ENCODE measurements at places on chromosomes 1 and 21.

DNA sequence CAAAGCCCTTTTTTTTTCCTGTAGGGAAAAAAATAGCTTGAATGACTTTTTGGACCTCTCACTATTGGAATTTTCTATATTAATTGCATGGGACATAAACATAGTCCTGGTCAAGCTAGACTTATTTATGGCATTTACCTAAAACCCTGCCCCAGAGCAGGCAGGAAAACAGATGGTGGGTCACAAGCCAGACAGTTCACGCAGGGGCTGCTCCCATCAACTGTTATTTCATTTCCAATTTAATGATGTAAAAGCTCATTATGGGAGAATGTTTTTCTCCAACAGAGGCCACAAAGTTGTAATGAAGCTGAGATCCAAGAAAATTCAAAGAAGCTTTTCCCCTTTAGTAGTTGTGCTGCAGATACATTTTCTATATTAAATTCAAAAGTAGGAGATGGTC is 99.2 kb downstream of the SGIP1 start:
- peak; percentile 48 for DNase-seq

GRCh38 chr1:61638911-61639605 is 85.9 kb downstream of the TM2D1 start:
- no peak for DNase-seq

DNA sequence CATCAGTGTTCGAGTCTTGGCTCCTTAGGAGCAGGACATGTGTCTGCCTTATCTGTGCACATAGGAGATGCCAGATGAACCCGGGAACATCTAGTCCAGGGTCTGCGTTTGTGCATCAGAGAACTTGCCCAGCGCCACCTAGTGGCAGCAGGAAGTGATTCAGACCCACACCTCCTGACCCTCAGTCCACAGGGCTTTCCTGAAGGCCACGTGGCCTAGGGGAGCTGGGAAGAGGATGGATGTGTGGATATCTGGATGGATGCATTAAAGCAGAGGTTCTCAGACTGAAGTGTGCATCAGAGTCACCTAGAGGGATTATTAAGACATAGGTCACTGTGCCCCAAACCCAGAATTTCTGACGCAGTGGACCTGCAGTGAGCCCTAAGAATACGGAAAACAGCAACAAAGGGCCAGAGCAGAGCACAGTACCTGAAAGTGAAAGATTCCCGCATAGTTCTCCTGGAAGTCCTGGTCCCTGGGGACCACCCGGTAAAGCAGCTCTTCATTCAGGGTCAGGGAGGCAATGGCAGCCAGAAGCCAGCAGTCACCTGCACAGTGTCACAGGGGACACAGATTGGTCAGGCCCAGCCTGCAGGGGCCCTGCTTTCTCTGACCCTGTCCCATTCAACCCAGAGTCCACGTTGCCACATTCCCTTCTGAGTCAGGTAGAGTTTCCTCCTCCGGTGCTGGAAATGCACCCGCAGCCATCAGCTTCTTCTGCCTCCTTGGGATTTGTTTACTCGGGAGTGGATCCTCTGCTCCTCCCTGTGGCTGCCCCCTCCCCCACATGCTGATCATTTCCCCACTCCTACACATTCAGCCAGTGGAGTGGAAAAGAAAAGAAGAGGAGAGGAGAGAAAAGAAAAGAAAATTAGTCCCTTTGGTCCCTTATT is 37.0 kb downstream of the CAPN8 start:
- DNase-seq, result no peak

DNA sequence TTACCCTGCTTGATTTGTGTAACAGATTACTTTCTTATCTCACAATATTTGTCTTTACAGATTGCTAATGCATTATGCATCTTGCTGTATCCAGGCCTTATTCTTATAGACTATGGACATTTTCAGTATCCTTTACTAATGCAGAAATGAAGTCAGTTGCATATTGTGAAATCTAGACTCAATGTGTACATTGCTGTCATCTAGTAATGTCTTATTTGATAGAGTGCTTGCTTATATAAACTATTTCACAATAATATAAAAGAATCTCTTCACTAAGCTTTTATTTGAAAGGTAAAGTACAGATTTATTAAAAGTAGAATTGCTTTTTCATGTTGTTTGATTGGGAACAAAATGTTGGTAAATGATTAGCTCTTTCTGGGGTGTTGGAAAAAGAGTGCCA is 39.6 kb downstream of the ALG6 start:
- DNase-seq, result no peak

GRCh38 chr1:53733447-53733931 is 5.5 kb downstream of the GLIS1 start:
- no peak for DNase-seq

DNA sequence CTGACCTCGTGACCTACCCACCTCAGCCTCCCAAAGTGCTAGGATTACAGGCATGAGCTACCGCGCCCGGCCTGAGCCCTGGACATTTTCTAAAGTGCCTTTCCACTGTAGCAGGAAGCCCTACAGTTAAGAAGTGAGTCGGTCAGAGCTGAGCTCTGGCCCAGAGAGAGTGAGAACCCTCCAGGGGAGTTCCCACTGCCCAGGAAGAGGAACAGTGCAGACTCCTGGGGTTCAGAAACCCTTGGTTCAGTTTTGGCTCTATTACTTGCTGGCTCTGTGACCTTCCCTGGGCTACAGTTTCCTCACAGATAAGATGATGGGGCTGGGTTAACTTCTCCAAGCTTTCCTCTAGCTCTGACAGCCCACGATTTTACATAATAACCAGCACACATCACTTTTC is 20.9 kb downstream of the SLC9A1 start:
- no peak for DNase-seq

DNA sequence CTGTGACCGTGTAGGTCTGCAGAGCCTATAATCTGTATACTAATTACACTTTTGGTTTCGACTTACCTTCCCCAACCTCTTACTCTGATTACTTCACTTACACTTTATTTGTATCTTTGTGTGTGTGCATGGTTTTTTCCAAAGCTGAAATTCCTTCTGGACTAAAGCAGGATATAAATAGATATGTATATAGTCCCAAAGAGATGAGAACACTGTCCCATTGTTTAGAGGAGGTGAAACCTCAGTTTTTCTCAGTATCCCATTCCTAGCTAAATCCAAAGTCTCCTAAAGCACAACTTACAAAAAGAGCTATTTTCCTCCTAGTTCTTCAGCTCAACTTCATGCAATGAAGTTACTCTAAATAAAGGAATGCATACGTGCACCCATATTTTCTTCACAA is 442.2 kb downstream of the SMYD3 start:
- no peak for DNase-seq

DNA sequence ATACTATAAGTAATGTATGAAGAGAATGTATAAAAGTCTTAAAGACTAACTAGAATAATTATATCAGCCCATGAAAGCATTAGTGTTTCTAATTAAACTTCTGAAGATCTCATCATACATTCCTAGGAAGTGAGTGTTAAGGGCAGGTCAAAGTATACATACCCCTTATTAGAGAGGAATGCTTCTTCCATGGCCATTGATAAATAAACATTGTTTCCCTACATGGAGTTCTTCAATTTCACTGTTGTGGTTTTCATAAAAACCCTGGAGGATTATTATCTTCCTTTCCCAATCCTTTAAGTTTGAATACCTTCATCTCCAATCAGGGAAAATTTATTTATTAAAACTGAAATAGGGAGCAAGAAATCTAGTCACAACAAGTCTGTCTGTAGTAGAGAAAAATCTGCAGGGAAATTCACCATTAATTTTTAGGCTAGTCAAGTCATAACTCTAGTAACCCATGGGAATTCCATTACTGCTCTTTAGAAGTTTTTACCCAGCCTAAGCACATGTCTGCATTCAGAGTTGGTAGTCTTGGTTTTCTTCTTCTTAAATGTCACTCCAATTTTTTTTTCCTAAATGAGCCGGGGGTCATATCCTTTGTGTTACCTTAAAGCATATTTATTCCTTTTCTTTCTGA is 147.0 kb downstream of the TNFSF18 start:
- DNase-seq, result no peak

DNA sequence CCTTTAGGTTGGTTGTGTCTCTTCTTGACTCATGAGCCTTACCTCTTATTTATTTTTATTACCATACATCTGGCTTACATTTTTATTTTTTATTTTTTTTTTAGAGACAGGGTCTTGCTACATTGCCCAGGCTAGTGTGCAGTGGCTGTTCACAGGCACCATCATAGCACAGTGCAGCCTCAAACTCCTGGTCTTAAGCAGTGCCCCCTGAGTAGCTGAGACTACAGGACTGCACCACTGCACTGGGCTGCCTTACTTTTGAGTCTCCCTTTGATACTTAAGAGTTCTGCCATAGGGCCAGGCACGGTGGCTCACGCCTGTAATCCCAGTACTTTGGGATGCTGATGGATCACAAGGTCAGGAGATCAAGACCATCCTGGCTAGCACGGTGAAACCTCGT is 76.4 kb upstream of the MACF1 start:
- DNase-seq, result no peak

DNA sequence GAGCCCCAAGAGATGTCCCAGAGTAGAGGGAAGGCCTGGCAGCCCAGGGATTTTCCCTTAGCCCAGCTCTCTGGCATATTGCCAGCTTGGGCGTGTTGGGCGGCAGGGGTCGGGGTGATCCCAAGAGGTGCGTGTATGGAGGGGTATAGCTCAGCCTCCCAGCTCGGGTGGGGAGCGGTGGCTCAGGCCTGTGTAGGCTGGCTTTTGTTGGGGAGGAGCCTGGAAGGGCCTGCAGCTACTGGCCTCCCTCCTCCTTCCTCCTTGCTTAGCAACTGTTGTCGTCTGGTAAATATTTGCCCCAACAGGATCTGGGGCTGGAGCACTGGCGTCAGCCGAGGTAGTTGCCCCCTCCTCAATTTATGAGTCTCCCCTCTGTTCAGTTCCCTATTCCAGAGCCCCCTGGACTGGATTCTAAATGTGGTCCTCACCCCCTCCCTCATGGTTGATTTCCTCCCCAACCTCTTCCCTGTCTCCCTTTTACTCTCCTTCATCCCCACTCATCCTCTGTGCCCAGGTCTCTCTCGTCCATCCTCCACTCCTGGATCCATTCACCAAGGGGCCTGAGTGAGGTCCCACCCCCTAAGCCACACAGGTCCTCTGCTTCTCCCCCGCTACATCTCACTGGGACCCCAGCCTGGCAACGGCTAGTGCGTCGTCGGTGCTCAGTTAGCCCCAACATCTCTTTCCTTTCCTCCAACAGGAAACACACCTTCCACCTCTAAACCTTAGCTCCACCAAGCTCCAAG is 10.3 kb upstream of the LMNA start:
- no peak for DNase-seq

DNA sequence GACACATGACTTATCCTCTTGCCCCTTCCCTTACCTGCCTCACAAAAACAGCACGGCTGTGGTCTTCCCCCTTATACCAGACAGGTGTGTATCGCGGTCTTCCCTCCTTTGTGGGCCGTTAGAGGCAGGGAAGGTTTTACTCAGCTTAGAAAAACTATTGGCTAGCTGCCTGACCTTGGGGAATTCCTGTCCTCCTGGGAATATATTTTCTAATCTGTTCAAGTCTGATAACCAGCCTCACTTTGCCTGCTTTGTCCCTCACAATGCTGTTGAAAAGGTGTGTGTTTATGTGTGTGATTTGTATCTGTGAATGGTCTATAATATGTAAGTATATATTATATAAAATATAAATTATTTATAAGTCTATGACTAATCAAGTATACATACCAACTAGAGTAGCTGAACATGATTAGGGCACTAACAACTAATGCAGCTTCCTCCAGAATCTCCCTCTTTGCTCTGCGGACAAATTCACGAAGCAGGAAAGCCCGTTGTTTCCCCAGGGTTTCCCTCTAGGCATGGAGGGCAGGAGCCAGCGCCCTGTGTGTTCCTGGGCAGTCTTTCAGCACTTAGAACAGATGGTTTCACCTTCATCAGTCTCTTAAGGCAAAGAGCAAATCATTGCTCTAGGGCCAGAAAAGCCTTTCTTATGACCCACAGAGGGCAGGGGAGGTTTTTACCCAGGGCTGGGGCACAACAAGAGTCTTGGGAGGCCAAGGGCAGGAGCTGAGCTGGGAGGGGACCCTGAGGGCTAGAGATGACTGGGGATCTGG is 25.6 kb downstream of the SLC26A9 start:
- no peak for DNase-seq

- no peak for DNase-seq
Observed at GRCh38 chr1:172581779-172582178, 48.8 kb downstream of the SUCO start.

DNA sequence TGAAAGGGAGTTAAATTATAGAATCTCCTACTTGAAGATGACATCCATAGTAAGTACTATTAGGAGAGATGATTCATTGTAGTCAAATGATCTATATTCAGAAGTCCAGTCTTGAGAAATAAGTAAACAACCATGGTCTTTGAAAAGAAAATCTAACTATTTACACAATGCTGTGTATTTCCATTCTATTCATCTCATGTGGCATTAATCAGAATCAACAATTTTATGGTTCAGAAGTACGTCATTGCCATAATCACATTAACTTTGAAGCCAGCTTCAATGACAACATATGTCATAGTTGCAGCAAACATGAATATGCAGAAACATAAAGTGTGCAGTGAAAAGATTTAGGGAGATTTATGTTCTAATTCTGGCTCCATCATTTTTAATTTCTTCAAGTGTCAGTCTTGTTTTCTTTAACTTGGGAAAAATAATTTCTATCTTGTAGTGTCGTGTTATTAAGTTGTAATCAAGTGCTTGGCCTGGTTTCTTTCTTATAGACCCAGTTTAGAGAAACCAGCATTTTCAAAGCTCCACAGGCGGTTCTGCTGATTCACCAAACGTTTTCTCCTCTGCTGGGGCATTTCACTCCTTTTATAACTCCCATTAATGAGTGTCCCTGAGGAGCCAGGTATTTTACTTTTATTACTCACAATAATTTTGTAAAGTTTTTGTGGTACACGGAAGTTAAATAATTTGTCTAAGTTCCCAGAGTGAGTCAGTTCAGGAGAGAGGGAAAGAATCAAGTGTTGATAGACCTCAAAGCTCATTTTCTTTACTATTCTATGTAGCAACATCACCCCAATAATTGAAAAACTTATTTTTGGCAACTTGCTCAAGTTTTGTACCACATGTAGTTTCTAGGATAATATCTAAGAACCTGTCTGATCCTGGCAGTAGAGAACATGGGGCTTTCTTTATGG is 35.9 kb upstream of the PTGS2 start:
- no peak for DNase-seq

GRCh38 chr1:8754247-8754650 is 63.2 kb downstream of the RERE start:
- no peak for DNase-seq

- DNase-seq, result no peak
Observed at GRCh38 chr21:44749116-44749758, 37.9 kb upstream of the TSPEAR start.

- DNase-seq, result no peak
Observed at GRCh38 chr21:28489162-28489561, 503.5 kb downstream of the LTN1 start.

- DNase-seq, result no peak
Observed at GRCh38 chr1:236535190-236535589, 11.4 kb downstream of the LGALS8 start.

GRCh38 chr1:11458811-11459275 is 20.1 kb upstream of the DISP3 start:
- DNase-seq, result no peak

- DNase-seq, result no peak
Observed at GRCh38 chr1:172321451-172321850, 99.0 kb upstream of the C1orf105 start.

DNA sequence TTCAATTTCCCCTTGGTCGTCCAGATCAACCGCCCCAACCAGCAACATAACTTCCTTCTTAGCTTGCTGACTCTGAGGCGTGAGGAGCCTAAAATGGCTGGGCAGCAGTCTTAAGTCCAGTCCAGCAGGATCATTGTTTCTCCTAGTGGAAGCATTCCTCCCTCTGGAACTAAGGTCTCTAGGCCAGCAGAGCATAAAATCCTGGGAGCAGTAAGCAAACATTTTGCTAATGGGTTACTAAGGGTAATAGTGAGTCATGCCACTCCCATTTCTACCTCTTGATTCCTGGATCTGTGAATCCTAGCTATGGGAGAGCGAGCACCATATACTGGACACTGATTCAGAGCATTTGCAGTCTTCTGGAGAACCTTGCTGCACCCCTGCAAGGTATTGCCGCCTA is 59.9 kb downstream of the ADSS2 start:
- no peak for DNase-seq
